Lower leg skin (tissue), 4 donors: ENCODE measurements at places on chromosomes 4 and X. TPM values are rescaled to one million over a fixed set of nuclear protein-coding genes. Genes with fewer than 3 reads are reported as not detected.

DNA sequence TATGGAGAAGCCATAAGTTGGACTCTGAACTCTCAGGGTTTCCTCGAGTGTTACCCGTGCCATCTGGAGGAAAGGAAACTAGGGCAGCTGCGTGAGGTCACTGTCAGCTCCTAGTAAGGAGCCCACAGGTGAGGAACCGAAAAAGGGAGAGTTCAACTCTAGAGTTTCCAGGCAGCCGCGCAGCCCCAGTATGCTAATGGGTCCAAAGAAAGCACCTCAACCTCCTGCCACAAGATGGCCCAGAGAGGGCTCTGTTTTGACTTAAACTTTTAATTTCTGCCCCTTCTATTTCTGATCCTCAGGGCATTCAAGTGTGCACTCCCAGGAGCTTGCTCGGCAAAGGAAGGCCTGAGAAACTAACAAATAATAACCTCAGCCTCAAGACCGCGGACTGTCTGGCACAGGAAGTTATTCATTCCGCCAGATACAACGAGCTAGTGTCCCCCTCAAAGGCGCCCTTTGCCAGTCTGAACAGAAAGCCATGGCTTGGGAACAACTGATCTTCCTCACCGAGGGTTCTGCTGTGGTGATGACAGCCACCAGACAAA lies 13.9 kb downstream of the SCARB2 start:
- no peak for DNase-seq

GRCh38 chr4:7739918-7740865 lies 199.5 kb downstream of the AFAP1 start:
- no peak for DNase-seq

DNA sequence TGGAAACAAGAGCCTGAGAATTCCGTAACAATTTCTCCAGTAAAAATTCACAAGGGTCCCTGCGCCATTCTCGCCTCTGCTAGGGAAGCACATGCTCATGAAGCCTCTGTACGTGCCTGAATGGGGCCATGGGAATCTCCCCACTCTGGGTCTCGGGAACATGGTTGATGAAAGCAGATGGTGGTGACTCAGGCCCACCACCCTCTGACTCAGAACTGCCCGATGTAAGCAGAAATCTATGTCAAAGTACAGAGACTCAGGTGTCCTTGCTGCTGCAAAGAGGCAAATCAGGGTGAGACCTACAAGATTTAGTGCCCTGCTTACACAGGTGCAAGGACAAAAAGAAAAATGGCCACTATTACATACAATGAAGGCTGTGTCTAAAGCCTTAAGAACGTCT lies 65.0 kb downstream of the SCD5 start:
- DNase-seq, result no peak

GRCh38 chr4:3207531-3208037 lies 41.4 kb upstream of the MSANTD1 start:
- peak; percentile 15 for DNase-seq

GRCh38 chrX:44637282-44637681 lies 94.6 kb upstream of the FUNDC1 start:
- no peak for DNase-seq

GRCh38 chrX:112645774-112646173 lies 34.0 kb downstream of the LHFPL1 start:
- DNase-seq, result no peak

- DNase-seq, result no peak
Observed at GRCh38 chr4:168199260-168199957, 107.1 kb downstream of the ANXA10 start.

- no peak for DNase-seq
Observed at GRCh38 chr4:166422475-166422874, 549.4 kb downstream of the TLL1 start.

DNA sequence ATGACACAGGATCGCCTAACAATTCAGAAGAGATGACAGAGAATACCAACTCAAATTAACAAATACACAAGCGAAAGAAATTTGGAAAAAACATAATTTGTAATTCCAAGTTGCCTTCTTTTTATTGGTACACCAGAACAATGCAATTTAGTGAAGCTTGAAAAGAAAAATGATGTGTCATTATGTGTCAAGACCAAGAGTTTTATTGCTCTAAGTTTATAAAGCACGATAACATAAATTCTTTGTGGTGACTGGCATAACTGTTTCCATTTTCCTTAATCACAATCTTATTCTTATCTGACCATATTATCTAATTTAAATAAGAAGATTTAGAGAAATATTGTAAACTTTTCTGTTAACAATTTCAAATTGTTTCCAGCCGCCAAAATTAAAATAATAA lies 273.2 kb upstream of the TECRL start:
- DNase-seq, result no peak

GRCh38 chr4:145423017-145423708 lies 58.5 kb upstream of the SMAD1 start:
- DNase-seq, result no peak

The CCNB3 gene
- 1.6 TPM for total RNA-seq

The TLR2 gene
- 5.0 TPM for total RNA-seq

The CT45A5 gene
- total RNA-seq, result not detected

The AWAT2 gene
- 10.8 TPM for total RNA-seq

The CFI gene
- total RNA-seq, result 1.1 TPM
